Lower leg skin (tissue), 4 donors: ENCODE measurements at places on chromosomes 16 and 17. TPM values are rescaled to one million over a fixed set of nuclear protein-coding genes. Genes with fewer than 3 reads are reported as not detected.

DNA sequence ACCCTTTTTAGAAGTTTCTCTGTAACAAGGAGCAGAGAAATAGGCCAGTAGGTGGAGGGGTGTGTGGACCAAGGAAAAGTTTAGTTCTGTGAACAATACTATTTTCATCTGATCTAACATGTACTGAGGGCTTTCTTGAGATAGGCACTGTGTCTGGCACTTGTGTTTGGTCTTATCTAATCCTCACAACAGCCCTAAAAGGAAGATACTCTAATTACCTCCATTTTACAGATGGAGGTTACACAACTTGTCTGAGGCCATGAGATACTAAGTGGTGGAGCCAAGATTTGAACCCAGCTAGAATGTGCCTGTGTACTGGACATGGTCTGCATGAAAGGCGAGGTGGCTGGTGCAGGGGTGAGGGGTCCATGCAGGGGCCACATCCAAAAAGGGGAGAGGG lies 4.5 kb downstream of the TNFSF12 start:
- no peak for DNase-seq

GRCh38 chr17:68749349-68750207 lies 148.4 kb upstream of the FAM20A start:
- no peak for DNase-seq

DNA sequence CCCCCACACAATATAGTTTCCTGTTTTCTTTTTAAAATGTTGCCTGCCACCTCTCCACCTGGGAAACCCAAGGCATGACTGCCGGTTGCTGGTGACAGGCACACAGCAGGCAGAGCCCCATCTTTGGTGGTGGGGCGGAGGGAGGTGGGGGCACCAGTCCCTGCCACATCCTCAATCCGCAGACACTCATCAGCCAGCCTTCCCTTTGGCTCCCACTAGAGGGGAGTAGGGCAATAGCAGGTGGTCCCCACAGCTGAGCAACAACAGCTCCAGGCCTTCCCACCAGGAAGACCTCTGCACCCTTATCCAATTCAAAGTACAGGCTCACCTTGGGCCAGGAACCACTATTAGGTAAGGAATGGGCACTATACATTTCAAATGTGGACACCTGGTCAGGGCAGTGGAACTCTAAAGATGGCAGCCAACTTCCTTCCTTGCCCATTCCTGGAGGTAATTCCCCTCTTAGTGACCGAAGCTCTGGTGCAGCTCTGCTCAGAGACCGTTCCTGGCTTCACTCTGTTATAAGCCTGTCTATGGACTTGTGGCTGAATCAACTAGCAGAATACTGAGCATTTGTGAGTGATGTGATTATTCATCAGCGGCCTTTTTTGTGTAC lies 13.9 kb downstream of the RECQL5 start:
- DNase-seq, result no peak

DNA sequence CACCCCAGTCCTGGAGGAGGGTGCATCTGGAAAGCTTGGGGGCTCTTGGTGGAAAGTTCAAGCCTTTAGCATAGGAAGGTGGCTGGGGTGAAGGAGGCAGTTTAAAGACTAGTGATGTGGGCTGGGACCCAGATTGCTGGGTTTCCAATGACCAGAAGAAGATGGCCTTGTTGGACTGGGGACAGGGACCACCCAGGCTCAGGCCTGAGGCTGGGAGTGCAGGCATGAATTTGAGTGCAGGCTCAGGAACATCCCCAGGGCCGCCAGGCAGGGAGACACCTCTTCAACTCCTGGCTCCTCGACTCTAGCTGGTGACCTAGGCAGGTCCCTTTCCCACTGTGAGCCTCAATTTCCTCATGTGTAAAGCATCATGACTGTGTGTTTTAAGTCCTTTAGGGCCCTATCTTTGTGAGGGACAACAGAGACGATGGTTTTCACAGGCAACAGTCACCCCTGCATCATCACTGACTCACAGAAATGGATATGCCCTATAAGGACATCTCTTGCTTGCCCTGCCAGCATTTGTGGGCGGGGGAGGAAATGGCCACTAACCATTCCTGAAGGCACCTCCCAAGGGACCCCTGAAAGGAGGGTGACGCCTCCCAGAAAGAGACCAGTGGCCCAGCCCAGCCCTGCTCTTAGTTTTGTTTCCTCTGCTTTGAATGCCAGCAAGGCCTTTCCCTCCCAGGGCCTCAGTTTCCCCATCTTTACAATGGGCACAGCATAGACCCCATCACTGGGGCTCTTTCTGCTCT lies 11.1 kb downstream of the NLRC5 start:
- peak; percentile 58 for DNase-seq

DNA sequence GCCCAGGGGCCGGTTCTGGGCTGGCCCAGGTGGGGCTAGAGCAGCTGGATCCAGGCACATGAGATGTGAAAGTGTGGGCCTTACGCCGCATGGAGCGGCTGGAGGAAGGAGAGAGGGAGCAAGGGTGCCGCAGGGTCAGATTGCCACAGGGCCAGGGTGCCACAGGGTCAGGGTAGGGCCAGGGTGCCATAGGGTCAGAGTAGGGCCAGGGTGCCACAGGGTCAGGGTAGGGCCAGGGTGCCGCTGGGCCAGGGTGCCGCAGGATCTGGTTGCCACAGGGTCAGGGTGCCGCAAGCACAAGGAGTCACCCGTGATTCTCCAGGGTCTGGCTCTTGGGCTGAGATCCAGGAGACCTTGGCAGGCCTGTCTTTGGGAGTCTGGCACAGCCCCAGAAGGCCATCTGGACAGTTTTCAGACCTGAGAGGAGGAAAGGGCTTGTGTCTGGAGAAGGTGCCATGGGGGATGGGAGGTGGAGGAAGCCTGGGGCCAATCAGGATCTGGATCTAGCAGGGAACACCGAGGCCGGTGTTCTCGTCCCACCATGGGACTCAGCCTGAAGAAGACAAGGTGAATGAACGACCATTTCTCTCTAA lies 13.1 kb upstream of the LASP1NB start:
- no peak for DNase-seq

GRCh38 chr17:71846561-71847110 lies 274.2 kb upstream of the SOX9 start:
- DNase-seq, result no peak

- DNase-seq, result no peak
Observed at GRCh38 chr16:70687102-70687511, 1.3 kb upstream of the MTSS2 start.

DNA sequence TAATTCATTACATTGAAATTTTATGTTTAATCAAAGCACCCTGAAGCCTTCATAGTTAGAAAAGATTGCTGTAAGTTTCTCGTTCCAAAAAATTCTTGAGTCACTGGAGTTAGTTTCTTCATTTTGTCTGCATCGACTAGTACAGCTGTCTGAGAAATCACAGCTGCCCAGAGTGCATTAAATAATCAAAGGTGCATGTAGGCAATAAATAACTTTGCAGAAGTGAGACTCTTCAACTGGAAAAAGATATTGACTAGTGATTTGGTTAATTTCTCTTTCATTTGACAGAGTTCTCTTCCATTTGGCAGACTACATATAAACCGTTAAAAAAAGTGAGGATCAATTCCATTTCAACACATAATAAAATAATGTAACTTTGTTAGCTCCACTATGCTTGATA lies 234.0 kb downstream of the CNTNAP4 start:
- DNase-seq, result no peak

GRCh38 chr16:85046472-85046916 lies 18.9 kb downstream of the KIAA0513 start:
- DNase-seq, result no peak

DNA sequence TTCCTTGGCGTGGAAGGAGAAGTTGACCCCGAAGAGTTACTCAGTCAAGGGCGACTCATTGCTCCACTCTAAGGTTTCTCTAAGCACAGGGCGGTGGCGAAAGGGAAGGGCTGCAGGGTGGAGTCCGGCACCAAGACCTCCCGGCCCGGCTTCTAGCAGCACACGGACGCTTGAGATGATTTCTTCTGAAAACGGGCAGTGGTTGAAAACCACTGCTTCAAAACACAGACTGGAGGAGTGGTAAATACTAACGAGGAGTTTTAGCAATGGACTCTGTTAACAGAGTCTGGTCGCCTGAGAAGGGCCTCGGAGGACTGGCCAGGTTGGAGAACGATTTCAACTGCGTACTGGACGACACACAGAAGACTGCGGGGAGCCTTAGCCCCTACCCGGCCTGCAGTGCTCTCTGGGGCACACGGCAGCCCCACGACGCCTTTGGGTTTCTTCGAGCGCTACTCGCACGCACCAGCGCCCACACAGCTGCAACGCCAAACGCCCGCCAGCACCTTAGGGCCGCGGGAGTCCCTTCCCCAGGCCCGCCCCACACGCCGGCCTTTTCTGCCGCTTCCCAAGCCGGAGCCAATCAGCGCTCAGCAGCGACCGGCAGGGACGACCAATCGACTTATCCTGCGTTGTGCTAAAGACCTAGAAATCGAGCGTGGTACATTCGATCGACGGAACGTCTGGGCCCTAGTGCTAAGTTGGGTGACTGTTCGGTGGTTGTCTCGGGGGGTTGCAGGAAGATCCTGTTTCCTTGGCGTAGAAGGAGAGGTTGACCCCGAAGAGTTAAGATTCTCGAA lies 14.4 kb upstream of the CA4 start:
- peak; percentile 95 for DNase-seq

GRCh38 chr17:8073627-8074484 lies 13.7 kb downstream of the ALOX12B start:
- DNase-seq, result peak; percentile 38

DNA sequence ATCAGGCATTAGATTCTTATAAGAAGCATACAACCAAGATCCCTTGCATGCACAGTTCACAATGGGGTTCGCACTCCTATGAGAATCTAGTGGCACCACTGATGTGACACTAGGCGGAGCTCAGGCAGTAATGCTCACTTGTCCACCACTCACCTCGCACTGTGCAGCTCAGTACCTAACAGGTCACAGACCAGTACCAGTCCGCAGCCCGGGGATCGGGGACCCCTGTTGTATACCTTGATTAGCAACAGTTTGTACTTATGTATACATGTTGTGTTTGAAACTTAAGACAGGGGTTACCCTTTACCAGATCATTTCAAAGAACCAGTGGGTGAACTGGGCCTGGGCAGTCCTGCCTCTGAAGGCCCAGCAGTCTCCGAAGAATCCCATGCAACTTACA lies 103.7 kb downstream of the PMP22 start:
- no peak for DNase-seq

DNA sequence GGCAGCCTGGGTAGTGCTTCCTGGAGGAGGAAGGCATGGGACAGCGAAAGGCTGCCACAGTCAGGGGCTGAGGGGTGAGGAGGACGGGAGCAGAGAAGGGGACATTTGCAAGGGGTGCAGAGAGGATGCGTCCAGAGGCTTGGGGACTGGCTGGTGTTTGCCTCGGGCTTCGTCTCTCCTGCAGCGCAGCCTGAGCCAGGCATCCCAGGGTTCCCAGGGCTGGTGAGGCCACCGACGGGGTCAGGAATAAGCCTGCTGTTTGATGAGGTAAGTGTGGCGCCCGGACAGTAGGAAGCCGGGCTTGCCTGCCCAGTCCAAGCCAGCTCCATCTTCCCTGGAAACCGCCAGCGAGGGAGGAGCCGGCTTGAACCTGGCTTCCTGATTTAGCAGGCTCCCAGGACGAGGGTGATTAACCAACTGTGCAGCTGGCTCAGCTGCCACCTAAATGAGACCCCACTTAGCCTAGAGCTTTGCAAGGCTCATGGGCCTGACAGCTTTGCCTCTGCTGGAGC lies 47.8 kb downstream of the PITPNM3 start:
- DNase-seq, result peak; percentile 82

DNA sequence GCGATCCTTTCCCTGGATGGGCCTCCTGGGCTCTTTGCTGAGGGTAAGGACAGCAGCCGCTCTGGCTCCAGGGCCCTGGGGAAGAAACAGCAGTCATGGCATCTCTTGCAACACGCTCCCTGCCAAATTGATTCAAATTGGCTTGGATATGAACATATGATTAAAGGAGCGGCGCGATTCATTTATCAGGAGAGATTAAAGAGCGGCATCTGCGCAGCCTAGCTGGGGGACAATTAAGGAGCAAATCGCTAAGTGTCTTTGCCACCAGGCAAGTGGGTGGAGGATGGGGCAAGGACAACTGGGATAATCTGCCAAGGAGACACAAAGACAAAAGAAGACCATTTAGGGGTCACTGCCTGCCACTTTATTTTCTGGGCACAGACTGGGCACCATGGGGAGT lies 27.8 kb downstream of the PIPOX start:
- DNase-seq, result no peak

GRCh38 chr16:57721356-57722209 lies 14.0 kb upstream of the KATNB1 start:
- no peak for DNase-seq

Gene CACNB1
- 13.1 TPM for total RNA-seq

Gene DOC2B
- total RNA-seq, result 4.1 TPM

Gene HEATR9
- total RNA-seq, result not detected

Gene TNFRSF13B
- not detected for total RNA-seq

Gene CORO6
- 19.0 TPM for total RNA-seq

Gene CTRL
- not detected for total RNA-seq
